ENCODE measurements at places on chromosomes 11 and 22. TPM values are rescaled to one million over a fixed set of nuclear protein-coding genes. Genes with fewer than 3 reads are reported as not detected.
A peak's percentile ranks its signal among the peaks of the same experiment; 100 is the strongest.

GRCh38 chr11:96520939-96521338, 131.1 kb downstream of the JRKL start:
- DNase-seq, result no peak

DNA sequence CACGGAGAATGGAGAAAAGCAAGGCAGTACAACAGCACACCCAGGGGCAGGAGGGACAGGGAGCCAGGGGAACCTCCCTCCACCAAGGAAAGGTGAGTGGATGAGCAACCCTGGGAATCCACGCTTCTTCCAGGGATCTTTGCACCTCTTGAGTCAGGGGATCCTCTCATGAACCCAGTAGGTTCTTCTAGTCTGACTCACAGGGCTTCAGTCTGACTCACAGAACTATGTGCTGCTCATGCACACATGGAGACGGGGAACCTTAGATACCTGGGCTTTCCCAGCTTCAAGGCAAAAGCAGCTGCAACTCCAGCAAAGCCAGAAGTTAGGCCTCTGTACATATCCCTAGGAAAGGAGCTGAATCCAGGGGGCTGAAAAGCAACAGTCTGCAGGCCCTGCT, 1021.4 kb upstream of the TENM4 start:
- DNase-seq, result no peak

DNA sequence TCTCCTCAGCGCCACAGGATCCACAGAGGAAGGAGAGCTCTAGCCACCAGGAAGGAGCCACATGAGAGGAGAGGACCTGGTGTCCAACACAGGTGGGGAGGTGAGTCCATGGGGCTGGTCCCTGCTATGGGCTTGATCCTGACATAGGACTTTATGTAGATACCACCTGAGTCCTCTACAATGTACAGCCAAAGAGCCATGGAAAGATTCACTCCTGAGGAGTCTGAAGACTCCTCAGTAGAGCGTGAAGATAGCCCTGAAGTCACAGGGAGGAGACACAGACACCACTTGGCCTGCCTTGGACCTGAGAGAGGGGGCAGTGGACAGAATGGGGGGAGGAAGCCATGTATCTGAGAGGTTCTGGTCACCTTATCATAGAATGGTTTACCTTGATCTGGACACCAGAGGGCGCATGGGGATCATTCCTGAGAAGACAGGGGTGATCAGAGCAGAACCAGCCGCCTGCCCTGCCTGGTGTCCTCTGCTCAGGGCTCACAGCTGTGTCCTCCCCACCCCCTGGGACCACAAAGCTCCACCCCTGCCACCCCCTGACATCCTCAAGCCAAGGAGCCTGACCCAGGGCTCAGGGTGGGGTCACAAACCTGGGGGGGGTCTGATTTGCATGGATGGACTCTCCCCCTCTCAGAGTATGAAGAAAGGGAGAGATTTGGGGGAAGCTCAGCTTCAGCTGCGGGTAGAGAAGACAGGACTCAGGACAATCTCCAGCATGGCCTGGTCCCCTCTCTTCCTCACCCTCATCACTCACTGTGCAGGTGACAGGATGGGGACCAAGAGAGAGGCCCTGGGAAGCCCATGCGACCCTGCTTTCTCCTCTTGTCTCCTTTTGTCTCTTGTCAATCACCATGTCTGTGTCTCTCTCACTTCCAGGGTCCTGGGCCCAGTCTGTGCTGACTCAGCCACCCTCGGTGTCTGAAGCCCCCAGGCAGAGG, 77.0 kb downstream of the ZNF280B start:
- DNase-seq, result peak; percentile 62

PLA2G3 gene
- total RNA-seq, result not detected

- no peak for DNase-seq
These were observed 497.0 kb upstream of the TENM4 start for GRCh38 chr11:79937676-79938334.

RCE1 gene
- 72.2 TPM for total RNA-seq

DNA sequence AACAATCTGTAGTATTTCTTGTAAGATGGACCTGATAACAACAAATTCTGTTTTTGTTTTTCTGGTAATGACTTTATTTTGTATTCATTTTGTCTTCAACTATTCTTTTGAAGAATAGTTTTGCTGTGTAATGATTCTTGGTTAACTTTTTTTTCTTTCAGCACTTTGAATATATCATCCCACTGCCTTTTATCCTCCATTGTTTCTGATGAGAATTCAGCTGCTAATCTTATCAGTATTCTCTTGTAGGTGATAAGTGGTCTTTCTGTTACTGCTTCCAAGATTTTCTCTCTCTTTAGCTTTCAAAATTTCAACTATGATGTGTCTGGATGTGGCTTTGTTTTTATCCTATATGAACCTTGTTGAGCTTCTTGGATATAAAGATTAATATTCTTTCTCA, 21.5 kb downstream of the GALNT18 start:
- no peak for DNase-seq

UBXN1 gene
- 232 TPM for total RNA-seq

DNA sequence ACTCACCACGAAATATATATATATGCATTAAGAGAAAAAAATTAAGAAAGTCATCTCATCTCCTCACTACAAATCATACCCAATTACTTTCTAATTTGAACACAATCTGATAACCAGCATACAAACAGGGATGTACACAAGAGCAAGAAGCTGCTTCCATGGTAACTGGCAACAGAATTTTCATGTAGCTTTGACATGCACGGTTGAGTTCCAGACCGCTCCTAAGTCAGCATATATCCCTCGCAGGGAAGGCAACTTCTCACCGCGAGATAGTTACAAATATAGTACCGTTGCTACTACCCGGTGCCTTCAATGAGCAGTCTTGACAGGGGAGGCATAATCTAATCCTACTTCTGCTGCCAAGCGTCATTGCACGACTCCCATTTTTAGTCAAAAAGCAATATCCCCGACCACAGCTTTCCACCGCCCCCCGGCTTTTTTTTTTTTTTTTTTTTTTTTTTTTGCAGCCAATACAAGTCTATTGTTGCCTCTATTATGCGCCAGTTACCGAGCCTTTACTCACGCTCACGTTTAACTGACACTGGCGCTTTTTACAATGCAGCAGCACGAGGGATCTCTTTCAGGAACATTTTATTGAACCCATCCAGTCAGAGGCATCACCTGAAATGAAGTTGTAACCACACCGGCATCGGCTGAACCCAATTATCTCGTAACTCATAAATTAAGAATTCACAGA, 2.2 kb downstream of the CADM1 start:
- DNase-seq, result no peak

- DNase-seq, result no peak
These were observed 633.8 kb downstream of the DLG2 start for GRCh38 chr11:84993386-84993785.

GRCh38 chr11:75867778-75868374, 52.9 kb downstream of the UVRAG start:
- peak; percentile 74 for DNase-seq

DNA sequence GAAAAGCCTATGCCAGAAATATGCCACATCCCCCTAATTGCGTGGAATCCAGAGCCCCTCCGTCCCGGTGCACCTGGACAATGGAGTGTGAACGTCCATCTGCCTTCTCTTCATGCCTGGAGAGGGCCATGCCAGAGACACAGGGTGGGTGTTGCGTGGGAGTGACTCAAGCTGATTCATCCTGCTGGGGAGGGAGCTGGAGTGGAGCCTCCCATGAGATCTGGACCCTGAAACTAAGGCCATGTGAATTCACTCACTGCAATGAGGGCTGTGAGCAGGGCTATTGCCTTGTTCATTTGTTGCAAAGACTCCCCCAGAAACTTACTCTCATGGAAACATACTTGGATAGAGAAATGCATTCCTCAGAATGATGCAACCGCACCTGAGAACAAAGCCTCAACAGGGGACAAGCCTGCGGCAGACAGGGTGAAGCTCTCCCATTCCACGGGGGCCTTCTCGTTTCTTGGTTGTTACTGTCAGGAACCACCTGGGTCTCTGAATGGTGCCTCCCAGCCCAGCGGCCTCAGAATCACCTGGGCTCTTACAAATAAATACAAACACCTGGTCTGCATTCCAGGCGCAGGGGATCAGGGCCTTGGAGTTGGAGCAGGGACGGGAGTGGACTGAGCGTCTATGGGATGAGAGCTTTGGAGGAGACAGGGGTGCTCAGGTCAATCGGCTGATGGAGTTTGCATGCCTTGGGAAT, 1031.2 kb downstream of the BRD1 start:
- no peak for DNase-seq

Measured in CD8-positive, alpha-beta T cell (primary cell).